Fibroblast of the conjunctiva (primary cell): ENCODE measurements at places on chromosomes 16 and 17.

DNA sequence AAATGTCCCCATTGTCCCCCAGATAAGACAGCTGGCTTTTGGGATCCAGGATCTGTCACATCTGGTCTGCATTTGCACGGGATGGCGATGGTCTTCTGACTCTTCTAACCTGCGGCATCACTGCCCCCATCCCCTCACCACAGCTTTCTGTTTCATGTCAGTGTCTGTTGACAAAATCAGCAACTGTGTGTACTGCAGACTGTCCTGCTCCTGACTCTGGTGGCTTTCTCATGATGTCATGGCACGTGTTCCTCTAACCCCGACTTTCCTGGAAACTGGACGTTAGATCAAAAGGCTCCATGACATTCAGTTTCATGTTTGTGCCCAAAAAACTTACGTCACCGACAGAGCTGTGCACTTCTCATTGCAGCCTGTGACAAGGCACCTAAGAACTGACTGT lies 30.1 kb upstream of the CPNE2 start:
- DNase-seq = no peak

DNA sequence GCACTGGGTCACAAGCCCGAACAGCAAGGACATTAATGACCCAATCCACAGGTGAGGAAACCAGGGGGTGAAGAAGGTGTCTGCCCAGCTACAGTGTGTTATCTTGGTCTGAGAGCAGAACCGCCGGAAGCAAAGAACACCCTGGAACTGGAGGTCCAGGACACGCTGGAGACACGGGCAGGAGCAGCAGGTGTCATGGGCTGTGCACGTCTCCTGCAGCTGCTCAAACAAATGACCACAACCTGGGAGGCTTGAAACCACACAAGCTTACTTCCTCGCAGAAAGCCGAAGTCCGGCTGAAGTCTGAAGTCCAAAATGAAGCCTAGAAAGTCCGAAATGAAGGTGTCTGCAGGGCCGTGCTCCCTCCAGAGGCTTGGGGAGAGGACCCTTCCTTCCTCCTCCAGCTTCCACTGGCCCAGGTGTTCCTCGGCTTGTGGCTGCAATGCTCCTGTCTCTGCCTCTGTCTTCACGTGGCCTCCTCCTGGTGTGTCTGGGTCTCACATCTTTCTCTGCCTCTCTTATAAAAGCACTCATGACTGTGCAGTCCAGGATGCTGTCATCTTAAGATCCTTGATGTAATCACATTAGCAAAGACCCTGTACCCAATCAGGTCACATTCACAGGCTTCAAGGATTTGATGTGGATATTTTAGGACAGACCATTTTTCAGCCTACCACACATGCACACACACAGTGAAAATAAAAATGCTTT lies 351.2 kb downstream of the C16orf95 start:
- no peak for DNase-seq

GRCh38 chr17:47277921-47278320 lies 24.3 kb downstream of the ITGB3 start:
- no peak for DNase-seq

GRCh38 chr16:28011971-28012445 lies 51.5 kb downstream of the GSG1L start:
- DNase-seq = no peak

DNA sequence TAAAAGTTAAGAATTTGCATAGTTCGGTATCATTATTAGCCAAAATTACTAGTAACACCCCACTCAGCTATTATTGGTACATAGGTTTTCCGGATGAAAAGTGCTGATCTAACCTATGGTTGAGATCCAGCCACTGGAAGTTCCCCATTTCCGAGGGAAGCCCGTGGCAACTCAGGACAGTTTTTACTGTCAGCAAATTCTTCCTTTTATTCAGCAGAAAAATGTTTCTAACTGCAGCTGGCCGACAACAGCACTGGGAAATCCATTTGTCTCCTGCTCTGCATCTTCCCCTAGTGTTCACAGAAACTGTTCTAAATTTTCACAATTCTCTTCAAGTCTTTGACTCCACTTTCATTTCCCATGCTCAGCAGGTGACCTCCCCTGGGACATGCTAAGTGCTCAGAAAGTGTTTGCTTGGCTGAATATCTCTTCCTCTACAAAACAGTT lies 15.5 kb upstream of the MMD start:
- DNase-seq = no peak

DNA sequence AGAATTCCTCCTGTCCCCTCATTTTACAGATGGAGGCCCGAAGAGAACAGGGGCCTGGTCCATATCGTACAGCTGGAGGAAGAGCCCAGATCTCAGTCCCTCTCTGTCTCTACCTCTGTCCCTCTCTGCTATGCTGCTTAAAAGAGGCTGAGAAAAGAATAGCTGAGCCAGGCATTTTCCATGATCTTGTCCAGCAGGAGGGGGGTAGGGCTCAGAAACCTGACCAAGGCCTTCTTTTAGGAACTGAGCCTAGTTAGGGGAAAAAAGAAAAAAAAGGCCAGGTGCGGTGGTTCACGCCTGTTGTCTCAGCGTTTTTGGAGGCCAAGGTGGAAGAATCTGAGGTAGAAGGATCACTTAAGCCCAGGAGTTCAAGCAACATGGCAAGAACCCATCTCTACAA lies 84.2 kb downstream of the MGAT5B start:
- no peak for DNase-seq

DNA sequence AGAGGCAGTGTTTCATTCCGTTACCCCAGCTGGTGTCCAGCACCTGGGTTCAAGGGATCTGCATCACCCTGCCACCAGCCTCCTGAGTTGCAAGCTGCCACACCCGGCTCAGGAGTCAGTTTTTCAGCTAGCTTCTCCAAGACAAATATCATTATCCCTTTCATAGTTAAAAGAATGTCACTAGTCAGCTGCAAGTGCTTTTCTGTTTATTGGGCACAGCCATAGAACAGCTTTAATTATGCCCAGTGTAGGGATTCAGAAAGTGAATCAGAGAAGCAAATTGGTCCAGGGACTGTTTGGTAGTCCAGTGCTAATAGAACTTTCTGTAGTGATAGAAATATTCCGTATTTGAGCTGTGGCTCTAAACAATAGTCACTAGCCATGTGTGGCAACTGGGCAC lies 2.9 kb upstream of the AOC3 start:
- no peak for DNase-seq

GRCh38 chr16:65779201-65779600 lies 587.3 kb upstream of the CDH5 start:
- DNase-seq = no peak

DNA sequence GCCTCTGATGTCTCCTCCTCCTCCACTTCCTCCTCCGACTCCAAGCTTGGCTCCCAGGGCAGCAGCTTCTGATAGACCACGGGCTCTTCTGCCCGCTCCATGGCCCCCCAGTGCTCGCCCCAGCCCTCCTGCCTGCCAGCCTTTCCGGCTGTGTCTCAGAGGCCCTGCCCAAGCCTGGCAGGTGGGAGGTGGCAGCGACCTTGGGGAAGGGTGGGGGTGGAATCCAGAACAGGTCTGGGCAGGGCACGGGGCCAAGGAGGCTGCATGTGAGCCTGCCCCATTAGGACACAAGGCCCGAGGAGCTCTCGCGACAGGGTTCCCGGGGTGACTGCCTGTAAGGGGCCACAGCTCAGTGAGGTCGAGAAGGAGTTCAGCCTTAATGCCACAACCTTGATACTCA lies at the start of gene GGT6:
TSS of gene GGT6 (minus strand) at position 157 of the 400 bp plus-strand sequence. CDS start at position 101, 56 bp downstream.
- DNase-seq = no peak

DNA sequence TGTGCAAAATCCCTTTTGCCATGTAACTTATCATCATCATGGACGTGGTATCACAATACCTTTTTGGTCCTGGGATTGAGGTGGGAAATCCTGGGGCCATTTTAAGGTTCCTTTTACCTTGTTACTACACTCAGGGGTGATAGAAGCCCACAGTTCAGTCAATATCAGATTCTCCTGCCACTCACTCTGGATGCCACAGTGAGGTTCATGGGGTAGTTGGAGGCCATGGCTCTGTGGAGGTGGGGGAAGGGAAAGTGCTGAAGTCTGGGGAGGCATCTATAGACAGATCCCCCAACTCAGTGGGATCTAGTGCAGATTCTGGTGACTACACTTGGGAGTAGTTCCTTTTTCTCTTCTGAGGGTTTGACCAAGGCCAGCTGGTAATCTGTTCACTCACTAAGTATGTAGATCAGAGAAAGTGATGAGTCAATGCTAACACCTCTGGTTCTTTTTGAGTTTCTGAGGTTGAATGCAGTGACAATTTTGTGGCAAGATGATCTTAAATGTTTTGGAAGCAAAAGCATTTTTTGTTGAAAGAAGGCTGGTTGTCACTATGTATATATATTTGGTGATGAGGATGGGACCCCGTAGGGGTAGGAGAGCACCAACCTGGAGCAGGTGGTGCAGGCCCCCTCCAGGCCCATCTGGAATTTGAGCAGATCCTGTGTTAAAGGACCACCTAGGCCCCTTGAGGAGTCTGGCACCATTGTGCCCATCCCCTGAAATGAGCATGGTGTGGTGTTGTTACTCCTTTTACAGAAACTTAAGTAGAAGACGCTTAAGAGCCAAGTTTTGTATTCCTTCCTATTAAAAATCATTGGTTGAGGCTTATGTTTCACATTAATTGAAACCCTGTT lies 18.8 kb upstream of the IRF8 start:
- DNase-seq = no peak

- no peak for DNase-seq
These were observed 199.4 kb downstream of the TANC2 start for GRCh38 chr17:63165400-63165799.

DNA sequence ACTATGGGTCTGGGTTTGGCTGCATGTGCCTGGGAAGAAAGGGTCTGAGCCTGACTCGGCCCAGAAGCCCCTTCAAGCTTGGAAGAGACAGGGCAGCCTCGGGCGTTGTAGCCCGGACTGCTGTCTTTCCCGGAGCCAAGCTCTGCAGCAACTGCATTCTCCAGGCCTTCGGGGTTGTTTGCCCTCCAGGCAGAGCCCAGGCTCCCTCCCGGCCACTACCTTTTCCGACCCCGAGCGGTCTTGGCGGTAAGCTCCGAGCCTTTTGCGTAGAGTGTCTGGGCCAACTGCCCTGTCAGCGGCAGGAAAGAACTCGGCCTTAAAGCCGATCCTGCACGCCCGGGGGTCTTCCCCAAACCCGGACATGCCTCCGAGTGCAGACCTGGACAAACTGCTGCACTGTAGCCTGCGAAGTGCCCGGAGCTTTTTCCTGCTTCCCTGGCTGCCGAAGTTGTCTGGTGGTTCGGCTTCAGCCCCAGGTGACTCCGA lies 1.3 kb downstream of the LHX1 start:
- no peak for DNase-seq

GRCh38 chr17:3843935-3844516 lies 2.0 kb downstream of the NCBP3 start:
- no peak for DNase-seq

DNA sequence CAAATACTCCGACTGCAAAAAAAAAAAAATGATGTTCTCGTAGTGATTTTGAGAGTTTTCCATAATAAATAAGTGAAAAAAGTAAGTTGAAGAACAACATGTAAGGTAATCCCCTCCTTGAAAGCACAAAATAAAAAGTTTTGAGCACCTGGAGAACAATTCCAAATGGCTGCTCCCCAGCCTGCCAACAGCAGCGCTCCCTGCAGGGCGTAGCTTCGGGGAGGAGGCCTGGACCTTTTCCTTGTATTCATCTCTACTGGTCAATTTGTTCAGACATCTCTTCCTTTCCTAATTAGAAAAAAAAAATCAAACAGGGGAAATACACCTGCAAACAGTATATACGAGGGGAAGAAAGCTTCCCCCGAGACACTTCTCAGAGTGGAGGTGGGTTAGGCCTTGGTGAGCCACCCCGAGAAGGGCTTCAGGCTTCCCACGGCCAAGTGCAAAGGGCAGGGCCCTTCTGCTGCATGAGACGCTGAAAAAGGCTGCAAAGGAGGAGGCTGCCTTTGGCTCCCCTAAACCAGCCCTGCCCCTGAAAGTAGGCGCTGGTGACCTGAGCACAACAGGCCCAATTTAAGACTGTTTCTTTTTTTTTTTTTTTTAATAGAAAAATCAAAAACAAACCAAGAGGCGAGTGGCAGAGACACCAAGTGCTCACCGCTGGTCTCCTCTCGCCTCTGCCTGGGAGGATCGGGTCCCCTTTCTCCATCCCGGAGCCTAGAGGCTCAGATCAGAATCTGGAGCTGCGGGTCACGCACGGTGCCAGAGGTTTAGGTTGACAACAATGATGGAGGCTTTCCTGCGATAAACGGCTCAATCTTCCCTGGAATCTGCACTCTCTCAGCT lies 193.1 kb upstream of the FOXF1 start:
- DNase-seq = no peak

DNA sequence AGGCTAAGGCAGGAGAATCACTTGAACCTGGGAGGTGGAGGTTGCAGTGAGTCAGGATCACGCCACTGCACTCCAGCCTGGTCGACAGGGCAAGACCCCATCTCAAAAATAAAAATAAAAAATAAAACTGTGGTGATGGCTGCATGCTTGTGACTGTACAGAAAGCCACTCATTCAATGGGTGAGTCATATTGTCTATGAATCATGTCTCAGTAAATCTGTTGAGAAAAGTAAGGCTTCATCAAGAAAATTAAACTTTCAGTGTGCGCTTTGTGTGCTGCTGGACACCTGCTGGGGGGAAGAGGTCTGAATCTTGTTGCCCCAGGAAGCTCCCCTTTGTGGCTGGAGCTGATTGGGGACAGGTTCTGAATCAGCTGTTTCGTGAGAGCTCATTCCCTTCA lies 11.3 kb downstream of the NUBP1 start:
- no peak for DNase-seq

- DNase-seq = no peak
These were observed 59.9 kb upstream of the MARCHF10 start for GRCh38 chr17:62868008-62868407.

GRCh38 chr17:77478899-77479298 lies 338.1 kb downstream of the SEC14L1 start:
- no peak for DNase-seq

DNA sequence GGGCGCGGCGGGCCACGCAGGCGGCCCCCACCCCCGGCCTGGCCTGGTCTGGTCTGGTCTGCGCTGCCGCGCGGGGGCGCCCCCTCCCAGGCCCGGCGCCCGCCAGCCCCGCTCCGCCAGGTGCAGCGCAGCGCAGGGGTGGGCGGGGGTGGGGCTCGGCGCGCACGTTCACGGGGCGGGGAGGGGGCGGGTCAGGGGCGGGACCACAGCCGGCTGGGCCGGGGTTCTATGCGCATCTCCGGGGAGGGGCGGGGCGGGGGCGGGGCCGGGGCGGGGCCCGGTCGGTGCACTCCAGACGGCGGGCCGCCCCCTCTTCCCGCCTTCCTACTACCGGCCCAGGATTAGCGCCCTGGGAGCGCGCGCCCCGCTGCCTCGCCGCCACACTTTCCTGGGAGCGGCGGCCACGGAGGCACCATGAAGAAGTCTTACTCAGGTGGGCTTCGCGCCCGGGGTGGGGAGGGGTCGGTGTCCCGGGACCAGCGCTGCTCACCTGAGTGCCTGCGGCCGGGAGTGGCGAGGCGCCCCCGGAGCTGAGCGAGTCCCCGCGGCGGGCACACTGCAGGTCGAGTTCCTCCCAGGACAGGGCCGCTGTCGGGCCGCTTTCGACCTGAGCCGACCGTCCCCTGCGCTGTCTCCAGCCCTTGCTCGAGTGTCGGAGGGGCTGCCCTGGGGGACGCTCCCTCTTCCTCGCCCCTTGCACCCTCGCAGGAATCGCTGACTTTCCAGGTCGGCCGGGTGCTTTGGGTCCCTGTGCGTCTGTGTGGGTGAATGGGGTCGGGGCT lies 140.5 kb downstream of the SEC14L1 start:
- DNase-seq = no peak

- no peak for DNase-seq
These were observed 23.6 kb downstream of the KCTD19 start for GRCh38 chr16:67302970-67303369.

- no peak for DNase-seq
These were observed 23.9 kb downstream of the SLC38A10 start for GRCh38 chr17:81271226-81271625.

- peak; percentile 69 for DNase-seq
These were observed 2.3 kb upstream of the SOX9 start for GRCh38 chr17:72118335-72119076.
